CD4-positive, alpha-beta T cell treated with Interleukin-2 at 100 ng/mL for 4 hours (primary cell): ENCODE measurements at places on chromosomes 3 and 15.

GRCh38 chr15:58332676-58333400 is 99.0 kb upstream of the LIPC start:
- peak; percentile 32 for DNase-seq

GRCh38 chr15:76221085-76221767 is 90.0 kb downstream of the ETFA start:
- no peak for DNase-seq

GRCh38 chr15:101108461-101108775 is 143.4 kb downstream of the CHSY1 start:
- no peak for DNase-seq

DNA sequence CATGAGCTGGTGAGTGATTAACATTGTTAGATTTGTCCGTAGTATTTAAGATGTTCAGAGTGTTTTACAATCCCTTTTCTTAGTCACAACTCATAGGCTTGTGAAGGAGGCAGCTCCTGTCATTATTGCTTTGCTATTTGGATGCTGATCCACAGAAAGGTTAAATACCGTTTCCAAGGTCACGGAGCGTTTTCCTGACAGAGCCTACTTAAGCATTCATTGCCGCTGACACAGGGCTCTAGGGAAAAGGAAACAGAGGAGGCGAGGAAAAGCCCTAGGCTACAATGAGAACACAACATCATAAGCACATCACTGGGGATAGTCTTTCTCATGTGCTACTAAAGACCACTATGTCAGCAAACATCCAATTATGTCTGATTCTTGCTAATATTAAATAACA is 38.5 kb upstream of the CPB1 start:
- no peak for DNase-seq

GRCh38 chr3:101858464-101859030 is 9.2 kb downstream of the NFKBIZ start:
- no peak for DNase-seq

DNA sequence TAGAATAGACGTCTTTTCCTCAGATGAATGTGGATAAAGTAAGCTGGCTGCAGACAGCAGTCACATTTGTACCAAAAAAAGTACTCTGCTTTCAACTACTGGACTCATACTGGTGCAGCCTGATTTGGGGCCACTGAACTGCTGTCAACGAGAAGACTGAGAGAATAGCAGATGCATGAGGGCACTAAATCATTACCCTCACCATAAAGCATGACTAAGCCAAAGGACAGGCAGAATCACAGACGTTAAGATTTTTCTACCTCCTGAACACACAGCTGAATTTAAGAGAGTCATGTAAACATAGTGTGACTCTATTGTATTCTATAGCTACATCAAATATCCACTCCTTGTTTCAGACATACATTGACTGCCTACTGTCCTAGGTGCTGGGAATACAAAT is 67.8 kb upstream of the CDAN1 start:
- DNase-seq = no peak

DNA sequence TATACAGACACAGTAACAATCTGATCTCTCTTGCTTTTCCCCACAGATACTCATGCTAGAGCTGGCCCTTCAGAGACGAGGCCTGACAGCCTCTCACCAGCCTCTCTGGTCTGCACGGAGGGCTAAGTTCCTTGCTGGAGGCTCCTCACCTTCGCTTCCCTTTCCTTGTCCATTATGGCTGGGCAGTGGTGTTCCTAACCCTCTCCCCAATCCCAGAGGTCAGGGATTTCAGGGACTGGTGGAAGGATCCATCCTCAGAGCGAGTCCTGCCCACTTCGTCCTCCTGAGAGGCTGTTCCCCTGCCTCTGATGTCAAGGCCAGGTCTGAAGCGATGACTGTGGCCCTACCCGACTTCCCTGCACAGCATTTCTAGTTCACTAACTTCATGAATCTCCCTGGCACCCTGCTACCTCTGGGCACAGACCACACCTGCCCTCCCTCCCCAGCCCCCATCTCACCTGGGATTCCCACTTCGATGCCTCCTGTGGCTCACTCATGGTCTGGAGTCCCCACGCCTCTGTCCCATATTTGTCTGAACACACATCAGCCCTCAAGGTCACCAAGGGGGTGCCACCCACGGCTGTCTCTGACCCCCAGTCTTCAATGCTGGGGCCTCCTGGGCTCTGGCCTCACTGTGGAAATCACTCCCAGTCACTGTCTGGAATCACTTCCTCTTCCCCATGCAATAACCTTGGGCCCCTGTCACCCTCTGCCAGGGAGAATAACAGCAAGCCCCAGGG is 124.9 kb upstream of the PRR20G start:
- no peak for DNase-seq

DNA sequence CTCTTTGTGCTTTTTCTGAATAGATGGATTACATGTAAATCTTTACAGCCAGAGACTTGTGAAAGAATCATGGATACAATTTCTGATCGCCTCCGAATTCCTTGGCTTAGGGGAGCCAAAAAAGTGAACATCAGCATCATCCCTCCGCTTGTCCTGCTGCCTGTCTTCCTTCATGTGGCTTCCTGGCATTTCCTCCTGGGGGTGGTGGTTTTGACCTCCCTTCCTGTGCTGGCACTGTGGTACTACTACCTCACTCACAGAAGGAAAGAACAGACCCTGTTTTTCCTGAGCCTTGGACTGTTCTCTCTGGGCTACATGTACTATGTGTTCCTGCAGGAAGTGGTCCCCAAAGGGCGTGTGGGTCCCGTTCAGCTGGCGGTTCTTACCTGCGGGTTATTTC is 5.9 kb downstream of the ZDHHC23 start:
- no peak for DNase-seq

GRCh38 chr15:73753250-73754130 is at the start of gene INSYN1:
INSYN1 (minus strand) TSS chr15:73753351; CDS start chr15:73751130, 2,221 bp downstream.
- no peak for DNase-seq

DNA sequence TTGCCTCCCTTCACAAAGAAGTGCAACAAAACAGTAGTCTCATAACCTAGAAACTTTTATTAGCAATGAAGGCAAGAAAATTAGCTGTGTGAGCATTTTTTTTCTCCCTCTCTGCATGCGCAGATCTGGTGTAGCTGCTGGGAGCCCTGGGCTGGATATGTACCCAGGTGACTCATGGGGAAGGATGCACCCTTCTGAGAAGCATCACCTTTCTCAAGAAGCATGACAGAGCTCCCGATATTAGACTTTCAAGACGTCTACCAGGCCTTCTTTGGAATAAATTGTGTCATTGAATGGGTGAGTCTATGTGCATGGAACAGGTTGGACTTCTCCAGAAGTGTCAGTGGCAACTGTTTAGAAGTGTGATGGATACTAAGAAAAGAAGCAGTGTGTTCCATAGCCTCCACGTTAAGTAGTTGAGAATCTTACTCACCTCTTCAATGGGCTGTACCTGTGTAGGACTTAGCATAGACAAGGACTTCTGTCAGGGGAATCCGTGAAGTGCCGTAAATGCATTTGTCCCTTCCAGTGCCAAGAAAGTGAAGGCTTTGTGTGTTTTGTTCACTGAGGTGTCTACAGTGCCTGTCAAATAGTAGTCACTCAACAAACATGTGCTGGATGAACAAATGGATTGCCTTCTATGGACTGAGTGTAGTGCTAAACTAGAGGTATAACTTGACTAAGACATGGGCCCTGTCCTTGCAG is 47.7 kb upstream of the RASGRP1 start:
- DNase-seq = peak; percentile 79

DNA sequence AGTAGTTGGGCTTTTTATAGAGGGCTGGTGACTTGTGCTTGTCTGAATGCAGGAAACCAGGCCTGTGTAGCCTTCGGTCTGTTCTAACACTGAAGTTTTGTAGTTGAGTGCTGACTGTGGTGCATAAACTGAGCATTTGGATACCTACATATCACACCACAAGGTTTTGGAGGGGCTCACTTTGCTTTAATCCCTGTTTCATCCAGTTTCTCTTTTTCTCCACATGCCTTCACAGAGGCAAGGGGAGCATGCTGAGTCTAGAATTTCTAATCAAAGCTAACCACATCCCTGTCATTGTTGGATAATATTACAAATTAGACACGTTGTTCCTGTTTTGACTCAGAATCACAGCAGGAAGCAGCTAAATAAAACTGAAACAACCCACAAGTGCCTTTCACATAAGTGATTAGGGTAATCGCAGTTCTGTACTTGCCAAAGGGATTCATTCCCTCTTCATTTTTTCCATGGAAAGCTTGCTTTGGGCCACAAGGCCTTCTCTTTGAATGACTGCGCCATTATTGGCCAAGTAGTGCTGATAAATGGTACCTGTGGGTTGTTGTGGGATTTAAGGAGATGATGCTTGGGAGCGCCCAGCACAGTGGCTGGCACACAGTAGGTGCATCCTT is 48.9 kb downstream of the TGFBR2 start:
- DNase-seq = peak; percentile 67

GRCh38 chr3:55468251-55468650 is 18.9 kb downstream of the WNT5A start:
- no peak for DNase-seq

- no peak for DNase-seq
These were observed at the start of gene FBN1 for GRCh38 chr15:48645558-48646330. FBN1 (minus strand) TSS chr15:48645709; CDS start chr15:48644769, 940 bp downstream.

DNA sequence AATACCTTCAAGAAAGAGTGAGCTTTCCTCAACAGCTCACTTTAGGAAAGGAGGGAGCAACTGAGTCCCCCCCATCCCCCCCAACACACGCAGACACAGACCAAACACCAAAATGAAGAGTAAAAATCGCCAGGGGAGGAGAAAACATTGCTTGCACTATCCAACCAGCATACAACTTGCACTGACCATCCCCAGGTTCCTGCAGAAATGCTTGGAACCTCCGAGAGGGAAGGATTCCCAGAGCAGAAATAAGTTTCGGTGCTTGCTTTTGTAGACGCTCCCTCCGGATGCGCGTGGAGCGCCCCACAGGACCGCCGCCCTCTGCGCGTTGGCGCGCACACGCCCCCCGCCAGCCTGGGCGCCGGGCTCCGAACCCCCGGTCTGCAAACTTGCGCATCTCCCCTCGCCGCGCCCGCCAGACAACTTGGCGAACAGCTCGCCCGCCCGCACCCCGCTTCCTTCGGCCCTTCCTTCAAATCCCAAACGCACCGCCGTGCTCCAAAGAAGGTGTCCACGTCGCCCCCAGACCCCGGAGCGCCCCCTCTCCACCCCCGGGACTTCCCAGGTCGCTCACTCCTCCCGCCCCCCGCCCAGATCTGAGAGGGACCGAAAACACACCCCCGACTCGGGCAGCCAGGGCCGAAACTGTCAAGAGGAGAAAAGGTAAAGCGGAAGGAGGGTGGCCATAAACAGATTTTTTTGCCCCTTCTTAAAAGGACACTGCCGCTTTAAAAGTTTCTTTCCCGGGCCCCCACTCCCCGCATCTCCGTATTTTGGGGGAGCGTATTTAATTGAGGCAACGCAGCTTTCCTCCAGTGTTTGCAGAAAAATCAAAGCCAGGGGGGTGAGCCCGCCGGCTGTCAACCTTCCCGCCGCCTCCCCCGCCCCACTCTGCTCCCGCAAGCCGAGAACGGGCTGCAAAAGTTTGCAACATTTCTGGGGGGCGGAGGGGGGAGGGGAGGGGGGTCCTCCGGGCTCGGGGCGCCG is 859 bp downstream of the RORA start:
- DNase-seq = no peak
